ENCODE measurements at places on chromosomes 5 and 9.

DNA sequence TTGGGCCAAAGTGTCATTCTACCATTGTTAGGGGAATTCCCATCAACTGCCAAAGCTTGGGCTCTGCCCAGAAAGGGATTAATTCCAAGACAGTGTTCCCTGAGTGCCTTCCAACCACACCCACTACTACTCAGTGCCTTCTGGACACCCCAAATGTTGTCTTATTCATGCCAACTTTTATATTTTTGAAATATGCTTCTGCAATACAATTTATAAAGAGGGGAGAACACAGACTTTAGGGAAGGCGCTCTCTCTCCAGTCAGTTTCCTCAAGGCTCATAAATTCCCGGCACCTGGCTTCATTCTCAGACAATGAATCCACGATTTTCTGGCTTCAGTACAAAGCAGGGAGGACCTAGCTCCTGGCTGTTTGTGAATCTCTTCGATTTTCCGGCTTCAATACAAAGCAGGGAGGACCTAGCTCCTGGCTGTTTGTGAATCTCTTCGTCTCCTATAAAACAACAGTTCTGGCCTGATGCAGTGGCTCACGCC is 120.1 kb upstream of the MYO10 start:
- no peak for DNase-seq

GRCh38 chr5:41270423-41271251 is 57.3 kb upstream of the C6 start:
- DNase-seq, result no peak

DNA sequence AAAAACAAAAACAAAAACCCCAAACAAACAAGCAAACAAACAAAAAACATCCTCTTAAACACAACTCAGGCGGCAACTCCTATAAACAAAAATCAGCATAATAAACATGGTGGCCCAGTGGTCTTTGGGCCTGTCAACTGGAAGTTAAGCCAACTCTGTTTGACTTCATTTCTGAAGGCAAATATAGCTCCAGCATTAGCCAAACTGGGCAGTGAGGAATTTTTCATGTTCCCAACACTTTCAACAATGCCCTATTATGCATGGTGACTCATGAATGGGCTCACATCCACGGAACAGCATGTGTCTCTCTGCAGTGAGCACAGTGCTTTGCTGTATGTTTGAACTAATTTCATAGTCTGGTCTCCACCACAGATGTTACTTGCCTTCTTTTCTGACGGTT is 143.9 kb upstream of the STC2 start:
- no peak for DNase-seq

GRCh38 chr5:75616971-75617621 is 5.8 kb downstream of the ANKDD1B start:
- no peak for DNase-seq

GRCh38 chr9:130149654-130150286 is 22.4 kb upstream of the NCS1 start:
- DNase-seq, result no peak

- no peak for DNase-seq
Measured at GRCh38 chr9:112754578-112754977, 4.0 kb downstream of the SNX30 start.

DNA sequence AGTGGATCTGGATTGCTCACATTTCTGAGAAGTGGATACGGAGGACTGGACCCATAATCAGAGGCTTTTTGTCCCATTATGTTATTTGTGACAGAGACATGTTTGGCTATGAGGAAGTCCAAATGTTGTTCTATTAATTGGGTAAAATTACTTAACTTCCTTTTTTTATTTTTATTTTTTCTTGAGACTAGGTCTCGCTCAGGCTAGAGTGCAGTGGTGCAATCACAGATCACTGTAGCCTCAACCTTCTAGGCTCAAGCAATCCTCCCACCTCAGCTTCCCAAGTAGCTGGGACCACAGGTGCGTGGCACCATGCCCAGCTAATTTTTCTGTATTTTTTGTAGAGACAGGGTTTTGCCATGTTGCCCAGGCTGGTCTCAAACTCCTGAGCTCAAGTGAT is 11.9 kb upstream of the PGGT1B start:
- DNase-seq, result peak; percentile 14

- DNase-seq, result no peak
Measured at GRCh38 chr9:117204971-117205370, 209.9 kb downstream of the ASTN2 start.

GRCh38 chr5:155316070-155316714 is 302.6 kb downstream of the KIF4B start:
- no peak for DNase-seq

DNA sequence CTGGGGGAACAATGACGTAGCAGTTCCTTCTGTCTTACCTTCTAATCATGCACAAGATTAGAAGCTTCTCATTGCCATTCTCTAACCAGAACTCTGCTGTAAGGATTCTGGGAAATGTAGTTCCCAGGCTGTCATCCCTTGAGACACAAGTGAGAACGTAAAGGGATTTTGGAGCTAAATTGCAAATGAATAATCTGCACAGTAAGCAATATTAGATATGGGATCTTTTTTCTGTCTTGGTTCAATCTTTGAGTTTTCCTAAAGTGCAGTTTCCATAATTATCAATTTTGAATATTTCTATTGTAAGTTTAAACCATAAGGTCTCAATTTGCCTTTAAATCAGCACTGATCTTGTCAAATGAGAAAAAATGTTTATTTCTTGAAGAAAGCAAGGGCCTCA is 189.7 kb upstream of the PLPPR1 start:
- DNase-seq, result no peak

- no peak for DNase-seq
Measured at GRCh38 chr5:39256477-39257235, 37.3 kb upstream of the FYB1 start.

GRCh38 chr5:112514111-112514510 is 95.0 kb upstream of the EPB41L4A start:
- DNase-seq, result no peak

DNA sequence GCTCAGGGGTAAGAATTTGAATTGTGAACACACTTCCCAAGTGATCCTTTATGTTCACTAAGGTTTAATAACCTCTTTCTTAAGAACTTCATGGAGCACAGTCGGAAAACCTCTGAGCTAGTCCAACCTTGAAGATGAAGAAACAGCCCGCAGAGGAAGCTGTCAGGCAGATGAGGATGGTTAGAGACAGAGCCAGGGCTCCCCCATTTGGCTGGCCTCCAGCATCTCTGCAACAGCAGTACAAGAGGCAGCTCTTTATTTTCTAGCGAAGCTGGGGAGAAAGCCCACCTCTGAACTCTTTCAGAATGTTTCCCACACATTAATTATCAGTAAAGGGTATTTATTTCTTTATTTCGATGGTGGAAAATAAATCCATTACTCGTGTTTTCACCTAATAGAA is 350.8 kb downstream of the DMRT2 start:
- DNase-seq, result no peak

DNA sequence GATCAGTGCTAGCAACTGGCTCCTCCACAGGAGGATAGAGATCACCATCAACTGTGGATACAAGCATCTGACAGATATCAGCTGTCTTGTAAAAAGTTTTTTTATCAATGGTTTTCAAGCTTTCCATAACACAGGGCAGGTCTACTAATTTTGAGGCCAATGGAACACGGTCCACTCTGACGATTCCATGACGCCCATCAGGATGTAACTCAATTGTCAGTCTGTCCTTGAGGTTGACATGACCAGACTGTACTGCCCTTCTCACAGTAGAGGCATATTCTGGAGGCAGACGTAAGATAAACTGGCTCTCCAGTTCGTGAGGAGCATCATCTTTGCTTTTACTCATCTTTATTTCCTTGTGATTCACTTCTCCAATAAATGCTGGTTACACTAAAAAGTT is 885 bp downstream of the TAF7 start:
- no peak for DNase-seq

GRCh38 chr5:152264645-152265254 is 140.3 kb downstream of the NMUR2 start:
- no peak for DNase-seq

DNA sequence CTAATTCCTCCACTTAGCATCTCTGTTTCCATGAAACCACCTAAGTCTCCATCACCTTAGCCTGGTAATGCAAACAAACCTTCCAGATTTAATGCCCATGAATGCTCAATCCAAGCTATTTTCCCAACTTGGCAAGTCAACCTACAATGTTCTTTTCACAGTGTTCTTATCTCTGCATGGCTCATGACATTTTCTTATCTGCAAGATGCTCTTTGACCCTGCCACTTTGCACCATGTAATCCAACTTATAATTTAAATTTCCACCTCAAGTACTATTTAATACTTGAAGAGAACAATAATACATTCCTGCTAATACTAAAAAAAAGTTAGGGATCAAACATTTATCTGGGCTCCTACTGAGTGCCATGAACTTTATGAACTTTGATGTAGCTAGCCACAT is 164.3 kb downstream of the TMEM232 start:
- DNase-seq, result no peak

GRCh38 chr9:70923961-70924360 is 197.5 kb downstream of the TRPM3 start:
- DNase-seq, result no peak

GRCh38 chr5:149387081-149387631 is 8.1 kb upstream of the IL17B start:
- DNase-seq, result no peak

GRCh38 chr9:127283917-127284497 is 19.4 kb downstream of the GARNL3 start:
- no peak for DNase-seq

- DNase-seq, result no peak
Measured at GRCh38 chr9:69411931-69412740, 87.1 kb downstream of the ENTREP1 start.

DNA sequence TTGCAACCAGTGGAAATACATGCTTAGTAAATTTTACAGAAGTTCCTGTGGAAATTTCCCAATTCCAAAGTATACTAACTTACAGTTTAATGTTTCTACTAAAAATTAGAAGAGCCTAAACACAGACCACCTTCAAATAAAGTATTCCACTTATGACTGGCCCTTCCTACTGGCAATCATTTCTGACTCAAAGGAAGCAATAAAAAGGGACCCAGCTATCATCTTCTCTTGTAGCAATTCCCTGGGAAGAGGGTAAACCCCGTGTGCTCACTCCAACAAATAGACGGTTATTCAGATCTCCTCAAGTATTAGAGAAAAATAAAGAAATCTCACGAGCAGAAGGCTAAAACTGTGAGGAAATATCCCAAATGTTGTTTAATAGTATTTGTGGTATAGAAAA is 43.3 kb downstream of the GOLPH3 start:
- DNase-seq, result no peak

DNA sequence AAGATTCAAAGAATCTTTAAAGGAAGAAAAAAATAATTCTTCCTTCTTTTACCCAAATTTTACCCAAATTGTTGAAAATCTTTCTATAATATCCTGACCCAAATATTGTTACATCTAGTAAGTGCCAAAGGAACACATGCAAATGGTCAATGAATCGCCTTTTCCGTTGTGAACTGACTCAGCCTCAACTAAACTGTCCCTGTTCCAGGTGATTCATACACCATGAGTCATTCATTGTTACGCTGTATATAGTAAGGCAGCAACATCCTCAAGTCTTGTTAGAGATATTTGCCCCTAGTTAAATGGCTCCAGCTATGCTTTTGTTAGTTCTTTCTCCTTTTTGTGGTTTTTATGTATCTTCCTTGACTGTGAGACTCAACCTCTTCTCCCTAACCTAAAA is 9.7 kb downstream of the PTGER4 start:
- no peak for DNase-seq

GRCh38 chr5:107542428-107542827 is 128.3 kb downstream of the EFNA5 start:
- DNase-seq, result no peak
